Suppressor macrophage treated with lipopolysaccharide for 4 hours (primary cell): ENCODE measurements at places on chromosomes 1 and 21.

DNA sequence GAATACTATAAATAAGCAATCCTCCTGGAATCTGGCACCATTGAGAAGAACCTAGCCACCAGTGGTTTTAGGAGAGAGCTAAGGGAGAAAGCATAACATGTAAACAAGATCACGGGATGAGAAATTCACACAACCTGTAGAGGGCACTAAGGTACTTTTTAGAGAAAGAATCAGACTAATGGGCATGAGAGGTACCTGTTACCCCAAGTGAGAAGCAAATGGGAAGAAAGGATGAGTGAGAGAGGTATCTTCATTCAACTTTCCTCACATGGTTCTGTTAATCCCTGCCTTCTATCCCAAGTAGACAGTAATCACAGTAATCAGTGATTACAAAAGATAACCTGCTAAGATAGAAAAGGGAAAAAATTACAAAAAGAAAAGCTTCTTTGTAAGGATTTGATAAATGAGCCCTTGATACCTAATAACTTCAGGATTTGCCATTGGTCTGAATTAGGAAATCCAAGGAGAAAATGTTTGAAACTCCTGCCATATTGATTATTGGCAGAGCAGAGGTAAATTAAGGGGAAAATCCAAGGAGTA lies 251.1 kb upstream of the ADGRL2 start:
- DNase-seq, result no peak

DNA sequence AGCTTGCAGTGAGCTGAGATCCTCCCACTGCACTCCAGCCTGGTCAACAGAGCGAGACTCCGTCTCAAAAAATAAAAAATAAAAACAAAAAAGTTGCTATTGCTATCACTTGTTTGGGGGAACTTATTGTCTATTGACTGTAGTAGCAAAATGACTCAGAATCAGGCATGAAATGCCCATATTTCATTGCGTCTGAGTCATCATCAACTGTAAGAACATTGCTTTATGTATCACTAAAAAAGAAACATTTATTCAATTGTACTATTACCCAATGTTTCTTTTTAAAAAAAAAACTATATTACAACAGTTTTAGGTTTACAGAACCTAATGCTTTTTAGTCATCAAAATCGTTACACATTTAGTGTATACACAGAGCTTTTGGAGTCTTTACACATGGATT lies 91.0 kb upstream of the FMN2 start:
- peak; percentile 77 for DNase-seq

GRCh38 chr21:25402134-25402961 lies 204.9 kb downstream of the MRPL39 start:
- DNase-seq, result no peak

DNA sequence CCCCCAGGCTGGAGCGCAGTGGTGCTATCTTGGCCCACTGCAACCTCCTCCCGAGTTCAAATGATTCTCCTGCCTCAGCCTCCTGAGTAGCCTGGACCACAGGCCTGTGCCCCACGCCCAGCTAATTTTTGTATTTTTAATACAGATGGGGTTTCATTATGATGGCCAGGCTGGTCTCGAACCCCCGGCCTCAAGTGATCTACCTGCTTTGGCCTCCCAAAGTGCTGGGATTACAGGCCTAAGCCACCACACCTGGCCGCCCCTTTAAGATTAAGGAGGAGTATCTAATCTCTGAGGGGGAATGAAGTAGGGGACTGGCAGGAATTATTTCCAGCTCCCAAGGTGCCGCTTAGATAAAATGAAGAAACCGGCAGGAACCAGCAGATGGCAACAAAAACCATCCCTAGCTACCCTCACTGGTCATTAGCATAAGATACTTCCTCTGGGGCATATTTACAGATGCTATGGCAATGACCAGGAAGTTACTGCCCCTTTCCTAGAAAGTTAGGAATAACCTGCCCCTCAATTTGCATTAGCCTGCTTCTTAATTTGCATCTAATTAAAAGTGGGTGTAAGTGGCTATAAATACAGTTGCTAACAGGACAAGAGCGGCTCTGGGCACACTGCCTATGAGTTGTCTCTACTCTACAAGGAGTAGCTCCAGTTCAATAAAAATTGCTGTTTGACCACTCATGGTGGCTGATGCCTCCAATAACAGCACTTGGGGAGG lies 7.1 kb upstream of the NSUN4 start:
- peak; percentile 75 for DNase-seq

- no peak for DNase-seq
Measured at GRCh38 chr1:97207868-97208267, 486.3 kb downstream of the PTBP2 start.

DNA sequence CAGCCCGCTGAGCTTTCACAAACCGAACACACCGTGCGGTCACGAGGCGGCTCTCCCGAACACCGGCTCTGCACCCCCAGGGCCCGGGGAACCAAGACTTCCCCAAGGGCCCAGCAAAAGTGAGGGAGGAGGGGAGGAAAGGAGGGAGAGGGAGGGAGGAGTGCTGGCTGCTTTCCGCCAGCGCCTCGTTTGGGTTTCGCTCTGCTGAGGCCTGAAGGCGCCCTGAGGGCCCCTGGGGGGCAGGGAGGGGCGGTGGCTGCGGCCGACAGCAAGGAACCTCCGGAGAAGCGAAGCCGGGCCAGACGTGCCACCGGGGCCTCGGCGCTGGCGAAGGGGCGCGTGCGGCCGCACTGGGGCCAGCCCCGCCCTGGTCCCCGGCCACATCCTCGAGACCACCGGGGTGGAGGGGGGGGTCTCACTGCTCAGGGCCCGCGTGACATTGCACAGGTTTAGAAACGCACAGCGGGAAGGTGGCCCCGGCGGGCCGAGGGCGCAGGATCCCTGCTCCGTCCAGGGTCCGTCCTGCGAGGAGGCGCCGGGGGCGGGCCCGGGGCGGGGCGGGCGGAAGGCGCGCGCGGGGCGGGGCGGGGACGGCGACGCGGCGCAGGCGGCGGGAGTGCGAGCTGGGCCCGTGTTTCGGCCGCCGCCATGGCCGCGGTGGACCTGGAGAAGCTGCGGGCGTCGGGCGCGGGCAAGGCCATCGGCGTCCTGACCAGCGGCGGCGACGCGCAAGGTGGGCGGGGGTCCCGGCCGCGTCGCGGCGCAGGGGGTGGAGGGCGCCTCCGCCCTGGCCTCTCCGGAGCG lies at the start of gene PFKL:
Gene PFKL (plus strand): TSS at position 596 of the 804 bp plus-strand sequence. CDS start 53 bp downstream, at position 649.
- DNase-seq, result peak; percentile 82

GRCh38 chr1:56645677-56646305 lies 677 bp downstream of the PRKAA2 start:
- no peak for DNase-seq

DNA sequence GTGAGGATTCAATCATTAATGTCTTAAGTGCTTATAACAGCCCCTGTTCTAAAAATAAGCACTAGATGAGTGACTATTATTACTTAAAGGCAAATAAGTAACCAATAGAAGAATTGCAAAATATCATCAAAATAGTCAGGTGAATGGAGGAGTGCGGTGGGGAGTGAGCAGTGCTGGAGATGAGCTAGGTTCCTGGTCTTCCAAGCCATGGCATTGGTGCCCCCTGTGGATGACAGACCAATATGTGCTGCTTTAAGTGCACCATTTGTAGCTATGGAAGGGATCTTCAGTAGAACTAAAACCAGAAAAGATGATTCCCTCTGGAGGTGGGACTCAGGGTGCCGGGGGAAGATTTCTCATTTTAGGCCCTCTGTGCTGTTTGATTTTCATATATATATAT lies 46.1 kb upstream of the SLC30A1 start:
- DNase-seq, result peak; percentile 75

DNA sequence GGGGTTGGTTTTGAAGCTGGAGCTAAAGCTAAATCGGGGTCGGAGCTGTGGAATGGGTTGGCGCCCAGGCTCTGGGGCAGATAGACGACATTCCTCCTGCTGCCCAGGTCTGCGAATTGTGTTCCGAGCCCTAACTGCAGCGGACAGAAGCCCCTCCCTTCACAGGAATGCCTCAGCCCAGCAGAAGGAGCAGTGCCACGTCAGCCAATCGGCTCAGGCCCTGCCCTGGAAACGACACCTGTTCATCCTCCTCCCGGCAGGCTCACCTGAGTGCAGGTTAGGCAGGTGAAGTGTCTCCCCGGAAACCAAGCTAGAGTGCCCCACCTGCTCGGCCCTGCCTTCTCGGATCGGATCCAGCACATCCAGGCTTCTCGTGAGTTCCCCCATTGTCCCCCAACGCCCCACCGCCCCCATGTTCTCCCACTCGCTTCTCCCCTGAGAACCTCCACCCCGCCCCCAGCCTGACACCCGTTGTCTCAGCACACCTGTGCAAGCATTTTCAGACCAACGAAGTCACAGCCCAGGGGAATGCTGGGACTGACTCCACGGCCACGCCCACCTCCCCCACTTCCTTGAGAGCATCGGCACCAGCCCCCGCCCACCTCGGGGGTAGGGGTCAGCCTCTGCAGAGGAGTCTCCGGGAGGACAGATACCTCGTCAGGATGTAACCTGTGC lies 775 bp downstream of the TMEM125 start:
- no peak for DNase-seq

GRCh38 chr1:107480548-107481415 lies 339.9 kb downstream of the NTNG1 start:
- no peak for DNase-seq

- DNase-seq, result no peak
Measured at GRCh38 chr1:61519631-61520030, 205.3 kb downstream of the TM2D1 start.

DNA sequence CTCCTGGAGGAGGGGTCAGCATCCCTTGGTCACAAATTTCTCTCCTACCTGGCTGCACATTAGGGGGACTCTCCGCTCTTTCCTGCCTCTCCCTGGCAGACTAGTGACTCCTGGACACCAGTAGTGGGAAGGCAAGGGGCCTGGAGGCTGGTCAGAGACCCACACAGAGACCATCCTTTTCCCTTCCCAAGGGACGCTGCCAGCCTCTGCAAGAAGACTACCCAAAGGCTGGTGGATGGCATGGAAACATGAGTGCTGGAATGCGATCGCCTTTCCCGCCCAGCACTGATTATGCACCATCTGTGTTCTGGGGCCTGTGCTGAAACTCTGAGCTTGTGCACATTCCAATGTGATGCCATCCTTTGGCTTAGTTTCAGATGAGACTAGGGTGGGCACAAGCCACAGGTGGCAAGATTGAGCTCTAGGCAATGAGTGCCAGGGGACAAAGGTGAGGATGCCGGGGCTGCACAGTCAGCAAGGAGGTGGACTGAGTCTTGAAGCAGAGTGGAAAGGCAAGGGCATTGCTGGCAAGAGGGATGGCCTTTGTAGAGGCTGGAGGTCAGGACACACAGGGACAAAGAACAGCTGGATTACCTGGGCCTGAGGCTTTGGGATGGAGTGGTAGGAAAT lies 12.6 kb upstream of the EPS8L3 start:
- no peak for DNase-seq

GRCh38 chr1:24315391-24315790 lies 3.8 kb upstream of the GRHL3 start:
- no peak for DNase-seq

DNA sequence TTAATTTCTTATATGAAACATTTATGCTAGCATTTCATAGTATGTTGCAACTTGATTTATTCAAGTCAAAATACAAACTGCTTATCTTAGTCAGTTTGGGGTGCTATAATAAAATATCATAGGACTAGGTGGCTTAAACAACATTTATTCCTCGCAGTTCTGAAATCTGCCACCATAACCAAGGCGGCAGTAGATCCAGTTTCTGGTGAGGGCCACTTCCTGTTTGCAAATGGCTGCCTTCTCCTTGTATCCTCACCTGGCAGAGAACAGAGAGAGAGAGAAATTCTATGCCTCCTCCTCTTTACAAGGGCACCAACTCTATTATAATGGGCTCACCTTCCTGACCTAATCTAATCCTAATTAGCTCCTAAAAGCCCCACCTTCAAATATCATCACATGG lies 76.1 kb upstream of the RGS2 start:
- no peak for DNase-seq

- DNase-seq, result peak; percentile 61
Measured at GRCh38 chr1:43875331-43875730, 58.3 kb upstream of the ARTN start.

DNA sequence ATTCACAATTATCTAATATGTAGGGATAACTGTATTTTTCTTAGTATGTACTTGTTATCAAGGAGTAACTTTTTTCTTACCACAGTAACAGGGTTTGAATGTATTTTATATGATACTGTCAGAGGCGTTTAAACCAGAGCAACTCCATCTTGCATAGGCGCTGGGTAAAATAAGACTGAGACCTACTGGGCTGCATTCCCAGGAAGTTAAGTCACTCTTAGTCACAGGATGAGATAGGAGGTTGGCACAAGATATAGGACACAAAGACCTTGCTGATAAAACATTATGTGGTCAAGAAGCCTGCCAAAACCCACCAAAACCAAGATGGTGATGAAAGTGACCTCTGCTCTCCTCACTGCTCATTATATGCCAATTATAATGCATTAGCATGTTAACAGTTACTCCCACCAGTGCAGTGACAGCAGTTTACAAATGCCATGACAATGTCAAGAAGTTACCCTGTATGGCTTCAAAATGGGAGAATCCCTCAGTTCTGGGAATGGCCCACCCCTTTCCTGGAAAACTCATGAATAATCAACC lies 64.8 kb downstream of the RPE65 start:
- DNase-seq, result no peak
